ENCODE measurements at places on chromosomes 5 and 9. TPM values are rescaled to one million over a fixed set of nuclear protein-coding genes. Genes with fewer than 3 reads are reported as not detected.

- DNase-seq, result no peak
Measured at GRCh38 chr5:31847354-31847753, 208.4 kb downstream of the PDZD2 start.

DNA sequence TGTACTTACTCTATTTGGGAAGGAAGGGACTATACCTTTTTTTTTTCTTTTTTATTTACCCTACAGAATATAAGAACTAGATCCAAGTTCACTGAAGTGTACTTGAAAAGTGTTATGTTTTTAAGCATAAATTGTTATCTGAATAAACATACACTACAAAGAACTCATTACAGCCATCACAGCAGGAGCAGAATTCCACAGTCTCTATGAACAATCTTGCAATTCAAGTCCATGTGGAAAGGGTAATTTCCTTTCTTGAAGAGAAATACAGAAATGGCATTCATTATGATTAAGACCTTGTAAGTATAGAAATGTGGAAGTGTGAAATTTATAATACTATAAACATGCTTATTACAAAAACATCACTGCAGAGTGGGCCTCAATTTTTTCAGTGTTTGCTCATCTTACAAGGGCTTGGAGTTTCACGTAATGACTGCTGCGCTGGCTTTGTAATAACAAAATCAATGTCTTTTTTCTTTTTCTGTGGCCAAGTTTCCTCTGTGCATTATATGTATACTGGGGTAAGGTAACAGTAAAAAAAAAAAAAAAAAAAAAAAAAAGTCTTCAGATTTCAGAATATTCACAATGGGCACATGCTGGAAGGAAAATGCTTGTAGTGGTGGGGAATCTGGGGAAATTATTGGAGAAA lies 77.0 kb upstream of the GNA14 start:
- no peak for DNase-seq

- no peak for DNase-seq
Measured at GRCh38 chr5:33806738-33807442, 84.9 kb downstream of the ADAMTS12 start.

The TLX3 gene
- total RNA-seq, result not detected

DNA sequence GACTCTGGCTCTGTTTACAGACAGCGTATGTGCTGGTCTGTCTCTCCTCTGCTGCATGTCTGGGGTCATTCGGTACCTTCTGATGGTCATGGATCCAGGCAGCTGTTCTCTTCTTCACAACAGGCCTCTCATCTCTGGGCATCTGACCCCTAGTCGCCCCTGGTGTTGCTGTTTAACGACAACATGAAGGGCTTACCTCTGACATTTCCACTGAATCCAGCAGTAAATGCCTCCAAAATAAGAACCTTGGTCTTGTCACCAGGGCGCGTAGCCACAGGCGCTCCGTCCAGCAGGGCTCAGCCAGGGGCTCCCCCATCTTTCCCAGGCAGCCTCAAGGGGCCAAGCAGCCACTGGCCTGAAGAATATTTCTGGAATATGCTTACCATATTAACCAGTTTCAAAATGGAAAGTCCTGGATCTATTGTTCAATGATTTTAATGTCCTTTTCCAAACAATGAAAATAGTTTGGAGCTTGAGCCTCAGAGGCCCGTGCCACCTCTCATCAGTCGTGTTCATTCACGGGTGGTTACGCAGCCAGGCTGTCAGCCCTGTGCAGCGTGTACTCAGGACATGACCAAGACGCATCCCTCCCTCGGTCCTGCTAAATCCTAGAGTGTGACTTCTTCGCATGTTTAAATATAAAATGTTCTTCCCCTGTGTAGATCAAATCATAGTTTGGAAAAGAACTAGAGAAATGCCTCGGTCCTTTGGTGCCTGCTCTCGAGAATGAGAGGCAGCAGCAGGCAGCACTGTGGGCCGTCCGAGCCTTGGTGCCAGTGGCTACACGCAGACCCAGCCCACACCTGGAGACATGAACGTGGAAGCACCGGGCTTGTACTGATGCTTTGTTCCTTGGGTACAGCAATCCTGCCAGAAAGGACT lies 30.1 kb upstream of the LRRC14B start:
- DNase-seq, result no peak

DNA sequence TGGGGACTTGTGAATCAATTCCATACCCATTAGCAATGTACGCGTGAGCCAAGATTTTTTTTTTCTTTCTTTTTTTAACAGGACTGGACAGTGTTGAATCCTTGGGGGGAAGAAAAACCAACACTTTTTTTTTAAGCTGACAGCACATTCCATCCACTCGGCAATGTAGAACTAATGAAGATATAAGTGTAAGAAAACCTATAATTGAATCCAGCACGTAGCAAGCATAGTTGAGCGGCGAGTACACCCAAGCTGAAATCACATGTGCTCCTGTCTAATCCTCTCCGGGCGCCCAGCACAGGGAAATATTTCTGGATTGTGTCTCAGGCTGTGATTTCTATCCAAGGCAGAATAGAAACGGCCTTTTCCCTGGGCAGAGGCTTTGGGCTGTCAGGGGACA lies 118.2 kb downstream of the BOD1 start:
- no peak for DNase-seq

DNA sequence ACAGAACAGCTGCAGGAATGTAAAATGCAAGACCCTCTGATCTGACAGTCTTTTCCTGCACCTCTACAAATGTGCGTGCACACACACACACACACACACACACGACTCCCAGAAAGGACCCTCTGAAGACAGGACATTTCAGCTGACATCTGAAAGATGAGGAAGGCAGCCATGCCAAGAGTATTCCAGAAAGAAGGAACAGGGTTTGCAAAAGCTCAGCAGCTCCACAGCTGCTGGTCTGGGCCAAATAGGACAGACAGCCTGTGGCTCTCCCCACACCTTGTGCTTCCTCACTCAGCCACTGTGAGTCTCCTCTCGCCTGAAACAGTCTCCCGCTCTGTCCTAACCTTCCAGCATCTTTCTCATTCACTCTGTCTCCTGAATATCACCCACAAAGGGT lies 189.0 kb downstream of the PALM2AKAP2 start:
- no peak for DNase-seq

- no peak for DNase-seq
Measured at GRCh38 chr5:56819060-56819881, 3.9 kb downstream of the MAP3K1 start.

DNA sequence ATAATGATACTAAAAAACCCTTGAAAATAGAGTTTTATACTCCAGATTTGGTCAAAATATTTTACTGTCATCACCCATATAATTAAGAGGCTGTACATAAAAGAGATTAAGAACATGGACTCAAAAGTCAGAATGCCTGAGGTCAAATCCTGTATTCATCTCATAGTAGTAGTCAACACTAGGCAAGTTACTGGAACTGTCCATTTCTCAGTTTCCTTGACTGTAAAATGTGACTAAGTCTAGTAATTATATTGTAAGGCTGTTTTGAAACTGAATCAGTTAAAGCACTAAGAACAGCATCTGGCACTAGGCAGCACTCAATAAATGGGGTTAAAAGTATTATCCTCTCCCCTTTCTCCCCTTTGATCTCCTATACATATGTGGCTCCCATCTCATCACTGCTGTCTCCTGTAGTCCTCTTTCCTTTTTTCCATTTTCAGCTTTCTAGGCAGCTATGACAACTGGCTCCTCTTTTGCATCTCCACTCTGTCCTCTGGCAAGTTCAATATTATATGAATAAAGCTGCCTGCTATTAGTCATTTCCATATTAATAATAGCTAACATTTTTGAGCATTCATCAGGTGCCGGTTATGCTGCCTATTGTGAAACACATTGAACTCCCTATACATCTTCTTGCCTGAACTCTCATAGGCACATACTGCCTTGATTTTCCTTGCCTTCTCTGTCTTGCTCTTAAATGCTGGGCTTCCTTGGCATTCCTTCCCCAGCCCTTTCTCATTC lies 185.8 kb upstream of the NREP start:
- DNase-seq, result no peak

The PCA3 gene
- total RNA-seq, result not detected

- no peak for DNase-seq
Measured at GRCh38 chr9:130320723-130321481, 55.3 kb downstream of the HMCN2 start.

The GABRG2 gene
- not detected for total RNA-seq

GRCh38 chr9:130756455-130757152 lies 63.0 kb downstream of the EXOSC2 start:
- no peak for DNase-seq

The CDC23 gene
- 19.9 TPM for total RNA-seq

DNA sequence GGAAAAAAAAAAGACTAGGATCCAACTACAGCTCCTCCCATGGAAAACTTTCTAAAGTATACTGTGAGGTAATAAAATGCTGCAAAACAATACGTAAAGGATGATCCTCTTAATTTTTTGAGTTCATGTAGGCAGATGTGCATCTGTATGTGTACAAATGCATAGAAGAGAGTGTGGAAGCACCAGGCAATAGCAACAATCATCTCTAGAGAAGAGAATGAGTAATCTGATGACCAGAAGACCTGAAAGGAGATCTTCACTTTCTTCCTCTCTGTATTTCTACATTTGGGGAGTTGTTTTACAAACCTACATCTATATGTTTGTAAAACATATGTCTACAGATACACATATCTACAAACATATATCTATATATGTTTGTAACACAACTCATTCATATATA lies 29.3 kb upstream of the SPDL1 start:
- no peak for DNase-seq

DNA sequence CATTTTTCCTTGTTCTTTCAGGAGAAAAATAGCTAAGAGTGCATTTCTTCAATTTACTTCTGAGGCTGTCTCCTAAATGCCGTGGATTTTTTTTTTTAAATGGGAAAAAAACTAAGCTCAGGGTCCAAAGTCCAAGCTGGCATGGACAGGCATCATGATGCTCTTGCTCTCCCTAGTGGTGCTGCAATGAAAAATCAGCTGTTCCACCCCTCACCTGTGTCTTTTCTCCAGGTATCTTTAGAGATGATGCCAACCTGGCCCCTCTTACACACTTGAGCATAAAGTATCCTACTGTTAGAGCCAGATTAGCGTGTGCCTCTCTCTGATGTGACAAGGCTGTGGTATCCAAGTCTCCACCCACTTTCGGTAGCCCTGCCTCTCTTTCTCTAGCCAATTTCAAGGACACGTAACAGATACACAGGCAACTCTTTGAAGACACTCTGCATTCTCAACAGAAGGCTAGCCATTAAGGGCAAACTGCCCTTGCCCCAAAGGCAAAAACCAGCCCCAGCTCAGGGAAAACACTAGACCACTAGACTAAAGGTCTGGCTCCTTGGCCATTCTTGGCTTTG lies 208.8 kb downstream of the SAXO1 start:
- no peak for DNase-seq

- DNase-seq, result no peak
Measured at GRCh38 chr5:111927191-111927590, 170.2 kb upstream of the NREP start.

- no peak for DNase-seq
Measured at GRCh38 chr9:75274781-75275180, 186.5 kb downstream of the OSTF1 start.

DNA sequence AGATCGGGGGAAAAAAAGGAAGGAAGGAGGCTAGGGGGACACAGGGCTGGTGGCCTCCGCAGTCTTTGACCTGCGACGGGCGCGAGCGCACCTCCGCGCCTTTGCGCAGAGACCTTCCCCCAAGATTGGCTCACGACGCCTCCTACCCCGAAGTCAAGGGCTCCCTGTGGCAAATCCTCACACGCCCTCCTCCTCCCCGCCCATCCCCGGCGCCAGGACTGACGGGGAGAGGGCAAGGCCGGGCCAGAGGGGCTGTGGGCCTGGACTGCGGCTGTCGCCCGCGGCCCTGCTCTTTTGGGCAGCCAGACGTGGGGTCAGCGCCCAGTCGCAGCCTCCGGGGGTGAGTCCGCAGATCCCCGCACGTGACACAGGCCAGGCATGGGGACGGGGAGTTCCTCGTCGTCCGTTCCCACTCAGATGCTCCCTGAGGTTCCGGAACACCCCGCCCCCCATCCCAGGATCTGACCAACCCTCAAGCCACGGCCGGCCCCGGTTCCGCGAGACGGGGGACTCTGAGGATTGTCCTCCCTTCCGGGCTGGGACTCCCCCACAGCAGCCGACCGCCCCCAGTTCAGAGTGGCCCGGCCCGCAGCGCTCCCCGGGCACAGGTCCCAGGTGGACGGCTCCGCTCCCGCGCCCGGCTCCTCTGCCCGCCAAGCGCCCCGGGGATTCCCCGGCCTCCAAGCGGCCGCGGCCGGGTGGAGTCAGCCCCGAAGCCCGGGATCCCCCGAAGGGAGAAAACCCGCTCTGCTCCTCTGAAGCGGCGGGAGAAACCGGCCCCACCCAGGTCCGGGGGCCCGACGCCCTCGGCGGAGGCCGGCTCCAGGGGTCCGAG lies 543 bp upstream of the ANKRD33B start:
- no peak for DNase-seq

DNA sequence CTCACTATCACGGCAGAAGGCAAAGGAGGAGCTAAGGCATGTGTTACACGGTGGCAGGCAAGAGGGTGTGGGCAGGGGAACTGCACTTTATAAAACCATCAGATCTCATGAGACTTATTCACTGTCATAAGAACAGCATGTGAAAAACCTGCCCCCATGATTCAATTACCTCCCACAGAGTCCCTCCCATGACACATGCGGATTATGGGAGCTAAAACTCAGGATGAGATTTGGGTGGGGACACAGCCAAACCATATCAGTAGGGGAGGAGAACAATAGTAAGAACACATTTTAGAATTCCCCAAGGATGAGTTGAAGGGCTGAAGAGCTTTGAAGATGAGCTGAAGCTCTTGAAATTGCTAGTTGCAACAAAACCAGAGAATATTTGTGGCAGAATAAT lies 287.9 kb downstream of the SMARCA2 start:
- no peak for DNase-seq

The FAM153A gene
- total RNA-seq, result not detected

GRCh38 chr5:5235685-5236084 lies 95.6 kb downstream of the ADAMTS16 start:
- DNase-seq, result no peak

DNA sequence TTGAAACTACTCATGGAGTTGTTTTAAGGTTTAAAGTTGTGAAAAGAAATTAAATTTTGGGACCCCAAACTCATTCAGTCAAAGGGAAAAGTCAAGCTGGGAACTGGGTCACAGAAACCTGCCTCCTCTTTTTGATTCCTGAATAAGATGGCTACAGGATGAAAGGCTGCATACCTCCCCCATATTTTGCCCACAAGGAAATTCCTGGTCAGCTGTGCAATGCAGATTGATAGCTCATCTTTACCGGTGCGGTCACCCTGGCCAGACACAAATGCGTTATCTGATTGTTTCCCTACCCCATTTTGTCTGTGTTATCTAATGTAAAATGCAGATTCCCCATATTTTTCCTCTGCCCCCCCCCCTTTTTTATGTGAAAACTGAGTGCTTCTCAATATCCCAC lies 1.3 kb downstream of the HAVCR2 start:
- no peak for DNase-seq

GRCh38 chr5:16095612-16096011 lies 84.0 kb downstream of the MARCHF11 start:
- no peak for DNase-seq

GRCh38 chr9:107548298-107549142 lies 59.0 kb upstream of the KLF4 start:
- DNase-seq, result no peak

GRCh38 chr5:76747706-76748105 lies 31.8 kb downstream of the F2R start:
- DNase-seq, result no peak

- DNase-seq, result no peak
Measured at GRCh38 chr9:34961574-34962490, 3.7 kb downstream of the PHF24 start.

- DNase-seq, result no peak
Measured at GRCh38 chr5:31051316-31051715, 142.2 kb upstream of the CDH6 start.

The CYSTM1 gene
- total RNA-seq, result 2.6 TPM

- no peak for DNase-seq
Measured at GRCh38 chr5:143397302-143398052, 6.0 kb downstream of the NR3C1 start.

GRCh38 chr9:129385211-129385934 lies 207.3 kb upstream of the IER5L start:
- DNase-seq, result no peak

All from esophagus squamous epithelium (tissue), 5 donors.